ENCODE measurements at places on chromosomes 2 and 18. TPM values are rescaled to one million over a fixed set of nuclear protein-coding genes. Genes with fewer than 3 reads are reported as not detected.

ADGRF3 gene
- total RNA-seq = under 0.01 TPM

BUB1 gene
- total RNA-seq = 3.4 TPM

DPYSL5 gene
- total RNA-seq = not detected

PLEKHA3 gene
- total RNA-seq = 5.2 TPM

ANKRD29 gene
- total RNA-seq = 0.79 TPM

CHRNG gene
- total RNA-seq = not detected

TM4SF20 gene
- total RNA-seq = not detected

HOXD9 gene
- 23.8 TPM for total RNA-seq

IL36G gene
- total RNA-seq = not detected

ABCG8 gene
- not detected for total RNA-seq

- DNase-seq = no peak
Measured at GRCh38 chr2:74004212-74005182, 19.8 kb downstream of the TET3 start.

GRCh38 chr2:223930103-223930976 is 14.8 kb downstream of the WDFY1 start:
- DNase-seq = no peak

DNA sequence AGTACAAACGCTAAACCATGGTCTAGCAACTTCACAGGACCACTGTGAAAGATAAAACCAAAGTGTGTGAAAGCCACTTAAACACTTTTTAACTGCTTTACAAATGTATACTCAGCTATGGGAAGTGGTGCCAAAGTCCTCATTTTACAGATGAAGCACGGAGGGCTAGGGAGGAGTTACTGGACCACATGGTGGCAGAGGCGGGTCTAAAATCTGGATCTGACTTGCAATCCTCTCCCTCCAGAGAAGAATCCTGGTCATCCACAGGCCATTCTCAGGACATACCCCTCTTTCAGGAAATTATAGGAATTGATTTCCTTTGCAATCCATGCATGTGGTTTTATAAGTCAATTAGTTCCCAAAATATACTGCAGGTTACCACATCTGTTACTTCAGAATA is 84.6 kb upstream of the GYPC start:
- no peak for DNase-seq

GRCh38 chr2:219644801-219645480 is 17.5 kb downstream of the SLC4A3 start:
- no peak for DNase-seq

GRCh38 chr18:35982409-35983114 is 10.1 kb downstream of the RMP24 start:
- no peak for DNase-seq

GRCh38 chr18:50358844-50359243 is 16.0 kb upstream of the SKA1 start:
- DNase-seq = no peak

DNA sequence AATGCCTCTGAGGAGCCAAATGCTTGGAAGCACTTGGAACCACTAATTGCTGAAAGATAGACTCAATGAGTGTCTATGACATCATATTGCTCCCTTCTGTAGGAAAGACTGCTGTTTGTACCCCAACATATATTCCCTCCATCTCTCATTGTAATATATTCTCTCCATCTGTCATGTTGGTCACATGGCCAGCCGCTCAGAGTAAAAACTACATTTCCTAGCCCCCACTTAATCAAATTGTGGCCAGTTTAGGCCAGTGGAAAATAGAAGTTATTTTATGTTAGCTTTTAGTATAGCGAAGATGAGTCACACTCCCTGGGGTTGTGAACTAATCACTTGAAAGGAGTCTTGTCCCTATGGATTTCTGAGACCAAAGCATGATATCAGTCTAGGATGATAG is 160.2 kb downstream of the HNMT start:
- DNase-seq = no peak

DNA sequence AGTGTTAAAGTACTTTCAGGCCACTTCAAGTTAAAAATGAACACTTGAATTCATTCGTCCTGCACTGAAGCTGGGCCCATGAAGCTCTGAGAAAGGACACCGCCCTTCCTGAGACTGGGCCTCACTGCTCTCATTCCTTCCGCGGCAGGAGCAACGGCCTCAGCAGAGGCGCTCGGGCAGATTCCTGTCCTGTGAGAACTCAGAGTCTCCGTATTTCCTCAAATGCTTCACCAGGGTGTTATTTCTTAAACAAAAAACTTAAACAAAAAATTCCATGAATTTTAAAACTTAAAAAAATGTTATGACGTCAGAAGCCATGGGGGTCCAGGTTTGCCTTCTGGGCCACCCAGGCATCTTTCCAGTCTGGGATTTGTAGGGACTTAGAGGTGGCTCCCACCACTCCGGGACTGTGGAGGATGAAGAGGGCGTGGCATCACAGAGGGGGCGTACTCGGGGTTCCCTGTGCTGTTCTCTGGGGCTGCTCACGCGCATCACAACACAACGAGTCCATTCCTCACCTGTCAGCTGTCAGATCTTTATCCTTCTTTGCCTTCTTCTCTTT is 115.9 kb upstream of the ASB18 start:
- no peak for DNase-seq

DNA sequence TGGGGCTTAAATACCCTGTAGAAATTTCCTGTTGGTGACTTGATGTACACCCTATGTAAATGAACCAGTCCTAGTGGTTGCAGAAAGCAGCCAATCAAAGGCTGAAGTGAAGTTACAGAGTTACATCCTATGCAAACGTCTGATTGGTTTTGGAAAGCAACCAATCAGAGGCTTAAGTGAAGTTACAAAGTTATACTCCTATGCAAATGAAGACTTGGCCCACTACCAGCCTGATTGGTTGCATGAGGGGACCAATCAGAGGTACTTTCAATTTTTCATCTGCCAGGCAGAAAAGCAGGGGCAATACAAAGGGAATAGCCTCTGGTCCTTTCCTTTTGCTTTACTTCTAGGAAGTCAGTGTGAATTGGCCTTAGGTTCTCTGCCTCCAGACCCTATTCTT is 13.6 kb upstream of the ZNF397 start:
- no peak for DNase-seq

- no peak for DNase-seq
Measured at GRCh38 chr18:75871596-75871995, 444.1 kb upstream of the SMIM21 start.

DNA sequence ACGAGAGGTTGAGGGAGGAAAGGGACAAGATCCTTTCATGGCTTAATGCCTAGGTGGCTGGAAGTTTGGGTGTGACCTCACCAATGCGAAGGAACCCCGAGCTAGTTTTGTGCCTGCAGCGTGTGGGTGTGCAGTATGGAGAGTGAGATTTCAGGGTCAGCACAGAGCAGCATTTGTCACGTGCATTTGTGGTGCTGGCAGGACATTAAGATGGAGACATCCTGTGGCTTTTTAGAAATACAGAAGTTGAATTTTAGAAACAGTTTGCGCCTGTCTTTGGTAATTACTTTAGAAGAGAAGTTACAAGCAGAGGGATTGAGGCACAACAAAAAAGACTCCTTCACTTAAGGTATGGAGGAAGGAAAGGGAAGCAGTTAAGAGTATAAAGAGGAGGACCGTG is 258.2 kb upstream of the THUMPD2 start:
- no peak for DNase-seq

DNA sequence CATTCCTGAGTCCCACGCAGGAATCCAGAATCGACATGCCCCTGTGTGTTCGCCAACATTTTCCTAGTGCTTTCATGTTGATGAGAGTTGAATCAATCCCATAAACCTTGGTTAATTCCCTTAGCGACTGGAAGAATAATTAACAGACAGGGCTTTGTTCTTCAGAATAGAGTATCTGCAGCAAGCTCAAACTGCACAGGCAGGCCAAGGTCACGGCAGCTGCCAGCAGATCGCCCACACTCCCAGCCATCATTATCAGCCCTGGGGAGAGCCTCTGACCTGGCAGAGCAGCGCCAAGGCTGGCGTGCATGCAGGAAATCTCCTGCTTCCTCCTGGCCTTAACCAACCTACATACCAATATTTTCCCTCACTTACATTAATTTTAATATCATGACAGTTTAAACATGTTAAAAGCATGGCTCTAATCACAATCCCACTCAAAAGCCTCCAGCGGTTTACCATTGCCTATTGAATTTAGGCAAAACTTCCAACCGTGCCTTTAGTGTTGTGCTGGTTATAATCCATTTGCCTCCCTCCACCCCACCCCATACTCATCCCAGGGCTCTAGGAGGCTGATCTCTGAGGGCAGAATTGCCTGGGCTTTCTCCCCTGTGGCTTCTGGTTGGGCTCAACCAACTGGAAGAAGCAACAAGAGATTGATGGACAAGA is 46.8 kb upstream of the NCK2 start:
- DNase-seq = no peak

DNA sequence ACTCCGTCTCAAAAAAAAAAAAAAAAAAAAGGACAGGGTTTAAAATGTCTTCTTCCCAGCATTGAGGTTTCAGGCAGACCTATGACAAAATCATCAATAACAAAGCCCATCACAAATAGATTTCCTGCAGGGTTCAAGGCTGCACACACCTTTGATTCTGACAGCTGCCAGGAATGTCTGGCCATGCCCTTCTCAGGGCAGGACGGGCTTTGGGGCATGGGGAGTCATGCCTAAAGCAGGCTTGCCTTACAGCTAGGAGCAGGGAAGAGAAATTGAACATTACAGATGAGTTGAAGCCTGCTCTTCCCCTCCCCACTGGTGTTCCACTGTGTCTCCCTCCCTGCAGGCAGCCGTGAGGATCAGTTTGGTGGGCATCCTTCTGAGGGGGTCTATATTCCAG is 3.7 kb downstream of the PRELID3A start:
- DNase-seq = no peak

DNA sequence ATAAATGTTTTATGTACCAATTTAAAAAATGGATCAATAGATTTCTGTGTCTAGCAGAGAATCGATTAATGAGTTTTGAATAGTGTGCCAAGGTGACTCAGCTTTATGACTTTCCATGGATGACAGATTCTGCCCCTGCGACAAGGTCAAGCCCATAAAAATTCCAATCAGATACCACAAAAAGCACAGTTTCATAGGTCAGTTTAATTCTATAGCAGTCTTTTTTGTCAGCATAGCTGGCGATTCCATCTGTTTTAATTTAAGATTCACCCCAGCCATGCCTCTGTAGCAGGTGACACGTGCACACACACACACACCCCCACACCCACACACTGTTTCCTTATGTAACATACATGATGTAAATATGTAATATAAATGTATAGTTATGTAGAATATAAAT is 28.9 kb downstream of the RAB31 start:
- no peak for DNase-seq

- DNase-seq = peak; percentile 61
Measured at GRCh38 chr2:101036562-101036961, 34.5 kb downstream of the RPL31 start.

- peak; percentile 88 for DNase-seq
Measured at GRCh38 chr2:42095923-42096408, 48.1 kb downstream of the PKDCC start.

DNA sequence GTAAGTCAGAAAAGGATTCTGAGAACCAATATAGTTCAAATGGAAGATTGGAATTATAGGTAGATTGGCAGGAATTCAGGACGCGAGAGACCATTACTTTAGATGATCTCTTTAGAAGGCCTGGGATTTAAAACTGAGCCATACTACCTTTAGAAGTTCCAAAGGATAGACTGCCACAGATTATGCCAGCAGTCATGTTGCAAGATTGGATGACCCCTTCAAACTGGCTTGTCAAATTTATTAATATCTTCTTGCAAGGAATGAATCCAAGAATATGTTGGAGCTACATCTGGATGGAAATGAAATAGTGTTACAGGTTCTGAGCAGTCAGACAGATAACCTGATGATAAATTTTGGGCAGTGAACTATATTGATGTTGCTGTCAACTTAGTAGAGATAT is 22.0 kb downstream of the BABAM2 start:
- no peak for DNase-seq

DNA sequence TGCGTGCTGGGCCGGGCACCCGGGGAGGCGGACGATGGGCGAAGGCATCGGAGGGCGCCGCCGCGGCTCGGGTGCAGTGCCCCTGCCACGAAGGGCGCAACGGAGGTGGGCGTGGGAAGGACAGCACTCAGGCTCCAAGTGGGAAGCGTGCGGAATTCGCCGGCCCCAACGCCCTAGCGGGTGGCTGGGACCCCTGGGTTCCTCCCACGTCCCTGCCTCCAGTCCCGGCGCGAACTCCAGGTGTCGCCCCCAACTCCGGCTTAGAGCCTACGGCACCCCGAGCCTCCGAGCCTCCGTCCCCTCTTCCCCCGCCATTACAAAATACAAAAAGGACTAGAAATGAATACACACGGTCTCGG is 1.3 kb downstream of the CYP27C1 start:
- no peak for DNase-seq

GRCh38 chr2:99765731-99766318 is 276.0 kb upstream of the REV1 start:
- no peak for DNase-seq

DNA sequence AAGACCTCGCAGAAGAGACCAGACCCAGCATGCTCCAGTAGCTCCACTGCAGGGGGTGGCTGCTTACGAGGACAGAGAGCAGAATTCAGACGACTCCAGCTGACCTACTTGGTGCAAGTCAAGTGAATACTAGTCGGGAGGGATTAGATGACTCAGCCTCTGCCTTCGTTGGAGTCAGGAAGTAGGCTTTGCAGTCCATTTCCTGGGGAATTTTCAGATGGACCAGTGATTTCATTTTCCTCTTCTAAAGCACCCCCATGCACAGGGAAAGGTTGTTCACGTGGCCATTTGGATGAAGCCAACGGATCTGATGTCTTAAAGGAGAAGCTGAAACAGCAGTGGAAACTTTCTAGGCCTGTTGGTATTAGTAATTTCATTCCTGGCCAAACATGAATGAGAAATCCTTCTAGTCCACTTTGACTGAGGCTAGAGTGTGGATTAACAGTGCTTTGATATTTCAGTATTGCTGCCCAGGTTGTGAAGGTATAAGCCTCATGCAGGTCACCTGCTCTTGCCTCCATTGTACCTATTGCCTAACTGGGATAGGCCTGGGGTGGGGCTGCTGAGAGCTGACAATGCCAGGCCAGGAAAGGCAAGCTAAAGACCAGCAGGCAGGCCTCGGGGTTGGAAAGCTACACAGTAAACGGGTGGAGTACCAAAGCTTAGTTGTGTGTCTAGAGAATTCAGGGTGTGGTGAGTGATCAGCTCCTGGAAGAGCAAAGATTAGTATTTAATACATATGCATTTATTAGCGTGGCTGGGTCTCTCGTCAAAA is 117.6 kb upstream of the FOSL2 start:
- DNase-seq = peak; percentile 88

DNA sequence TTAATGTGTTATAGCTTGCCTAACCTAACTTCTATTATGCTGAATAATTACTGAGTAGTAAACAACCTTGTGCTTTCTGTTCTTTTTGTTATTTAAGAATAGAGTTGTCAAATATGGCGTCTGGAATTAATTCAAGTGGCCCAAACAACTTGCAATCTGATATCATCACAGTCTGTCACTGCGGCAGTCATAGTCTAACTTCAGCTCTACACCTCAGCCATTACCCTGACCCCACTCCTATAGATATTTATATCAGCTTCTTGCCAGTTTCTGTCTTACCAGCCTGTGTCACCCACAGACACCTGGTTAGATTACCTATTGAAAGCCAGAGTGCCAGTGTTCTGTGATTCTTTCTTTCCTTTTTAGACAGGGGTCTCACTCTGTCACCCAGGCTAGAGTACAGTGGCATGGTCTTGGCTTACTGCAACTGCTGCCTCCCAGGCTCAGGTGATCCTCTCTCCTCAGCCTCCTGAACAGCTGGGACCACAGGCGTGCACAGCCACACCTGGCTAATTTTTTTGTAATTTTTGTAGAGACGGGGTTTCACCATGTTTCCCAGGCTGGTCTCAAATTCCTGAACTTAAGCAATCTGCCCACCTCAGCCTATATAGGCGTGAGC is 14.1 kb upstream of the KLHL41 start:
- DNase-seq = no peak

Measured in lung microvascular endothelial cell (primary cell).